Activated T-cell treated with anti-CD3 and anti-CD28 coated beads, Interleukin-2, amount 50 U/mL, for 72 hours (primary cell): ENCODE measurements at places on chromosomes 3 and 15. TPM values are rescaled to one million over a fixed set of nuclear protein-coding genes. Genes with fewer than 3 reads are reported as not detected.

CCDC66 gene
- 29.0 TPM for total RNA-seq

GRCh38 chr3:125552401-125552800, 32.4 kb upstream of the SNX4 start:
- DNase-seq: no peak
- H3K4me3 ChIP-seq: no peak overlapping the region
- H3K27me3 ChIP-seq: no peaks in the 10 kb centered on the region
- H3K36me3 ChIP-seq: peaks cover 1% of the 10 kb centered on the region
- peak overlapping the region; percentile 14 for H3K27ac ChIP-seq

- H3K4me1 ChIP-seq: peaks cover 20% of the 10 kb centered on the region
- H3K4me3 ChIP-seq: no peak overlapping the region
- peaks cover 7% of the 10 kb centered on the region for H3K36me3 ChIP-seq
- H3K27ac ChIP-seq: no peak overlapping the region
Measured at GRCh38 chr3:170247875-170248274, 25.7 kb downstream of the PRKCI start.

DNA sequence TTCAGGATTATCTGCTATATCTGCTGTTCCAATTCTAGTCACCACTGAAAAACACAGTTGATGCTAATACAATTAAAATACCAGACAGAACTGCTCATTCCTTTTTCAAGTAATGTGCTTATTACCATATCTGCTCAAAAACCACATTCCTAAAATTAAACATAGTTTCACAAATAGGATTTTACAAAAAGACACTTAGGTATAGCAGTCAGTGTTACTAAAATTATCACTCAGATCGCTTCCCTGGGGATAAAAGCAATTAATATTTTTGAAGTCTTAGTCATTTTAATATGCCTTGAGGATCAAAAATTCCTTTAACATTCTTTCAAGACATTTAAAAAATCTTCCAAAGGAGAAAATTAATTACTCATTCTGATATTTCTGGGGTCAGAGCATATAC, 71.5 kb downstream of the RAD18 start:
- no peak for DNase-seq
- no peak overlapping the region for H3K27ac ChIP-seq
- peaks cover 7% of the 10 kb centered on the region for H3K36me3 ChIP-seq
- H3K27me3 ChIP-seq: no peaks in the 10 kb centered on the region

GRCh38 chr3:46865031-46865507, 1.8 kb upstream of the MYL3 start:
- no peak overlapping the region for H3K4me3 ChIP-seq
- H3K36me3 ChIP-seq: no peaks in the 10 kb centered on the region
- no peak overlapping the region for H3K27ac ChIP-seq
- no peak for DNase-seq
